ENCODE measurements at places on chromosomes 16 and 17.

GRCh38 chr17:55540414-55541091 is 29.3 kb upstream of the SMIM36 start:
- DNase-seq: no peak

DNA sequence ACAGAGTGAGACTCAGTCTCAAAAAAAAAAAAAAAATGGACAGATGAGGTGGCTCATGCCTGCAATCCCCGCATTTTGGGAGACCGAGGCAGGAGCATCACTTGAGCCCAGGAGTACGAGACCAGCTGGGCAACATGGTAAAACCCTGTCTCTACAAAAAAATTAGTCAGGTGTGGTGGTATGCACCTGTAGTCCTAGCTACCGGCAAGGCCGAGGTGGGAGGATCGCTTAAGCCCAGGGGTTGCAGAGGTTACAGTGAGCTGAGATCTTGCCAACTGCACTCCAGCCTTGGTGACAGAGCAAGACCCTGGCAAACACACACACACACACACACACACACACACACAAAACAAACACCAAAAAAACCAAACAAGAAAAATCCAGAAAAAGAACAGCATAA is 7.7 kb upstream of the ENGASE start:
- no peak for DNase-seq

DNA sequence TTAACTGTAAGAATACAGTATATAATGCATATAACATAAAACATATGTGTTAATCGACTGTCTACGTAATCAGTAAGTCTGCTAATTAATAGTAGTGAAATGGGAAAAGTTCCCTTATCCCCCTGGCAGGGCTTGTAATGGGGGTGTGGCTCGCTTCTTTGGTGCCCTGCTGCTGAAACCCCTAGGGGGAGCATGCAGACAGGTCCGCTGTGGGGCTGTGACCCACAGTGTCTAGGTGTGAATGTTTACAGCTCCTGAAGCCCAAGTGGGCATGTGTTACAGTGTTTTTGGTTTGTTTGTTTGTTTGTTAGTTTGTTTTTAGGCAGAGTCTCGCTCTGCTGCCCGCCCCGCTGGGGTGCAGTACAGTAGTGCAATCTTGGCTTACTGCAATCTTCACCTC is 495.7 kb downstream of the SHISA9 start:
- no peak for DNase-seq

DNA sequence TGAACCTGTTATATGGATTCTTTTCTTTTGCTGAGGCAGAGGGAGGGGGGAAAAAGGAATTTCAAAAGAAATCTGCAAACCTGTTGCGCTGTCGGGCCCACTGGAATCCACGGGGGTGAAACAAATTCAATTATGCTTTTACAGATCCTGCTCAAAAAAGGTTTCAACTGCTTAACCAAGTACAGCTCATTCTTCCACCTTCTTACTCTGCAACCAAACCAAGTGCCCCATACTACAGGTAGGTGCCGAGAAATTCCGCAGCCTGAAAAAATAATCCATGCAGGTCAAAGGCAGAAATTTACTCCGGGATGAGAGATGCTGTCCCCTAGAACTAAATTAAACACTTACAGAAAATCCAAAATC is 416 bp downstream of the RNF43 start:
- DNase-seq: no peak

DNA sequence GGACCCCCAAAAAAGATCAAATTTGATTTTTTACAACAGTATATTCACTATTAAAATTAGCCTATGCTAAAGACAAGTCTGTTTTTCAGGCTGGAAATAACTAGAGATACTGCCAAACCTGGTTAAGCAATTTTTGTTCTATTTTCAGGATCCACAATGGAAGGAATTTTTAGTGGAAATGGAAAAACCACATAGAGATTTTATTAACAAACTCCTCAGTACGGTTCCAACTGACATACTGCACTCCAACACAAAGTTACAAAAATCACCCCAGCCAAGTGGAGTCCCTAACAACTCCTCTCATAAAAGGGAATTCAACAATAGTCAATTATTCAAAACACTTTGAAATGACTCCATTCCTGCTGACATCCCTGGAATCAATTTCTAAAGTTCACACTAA is 101.6 kb upstream of the TOB1 start:
- DNase-seq: no peak

DNA sequence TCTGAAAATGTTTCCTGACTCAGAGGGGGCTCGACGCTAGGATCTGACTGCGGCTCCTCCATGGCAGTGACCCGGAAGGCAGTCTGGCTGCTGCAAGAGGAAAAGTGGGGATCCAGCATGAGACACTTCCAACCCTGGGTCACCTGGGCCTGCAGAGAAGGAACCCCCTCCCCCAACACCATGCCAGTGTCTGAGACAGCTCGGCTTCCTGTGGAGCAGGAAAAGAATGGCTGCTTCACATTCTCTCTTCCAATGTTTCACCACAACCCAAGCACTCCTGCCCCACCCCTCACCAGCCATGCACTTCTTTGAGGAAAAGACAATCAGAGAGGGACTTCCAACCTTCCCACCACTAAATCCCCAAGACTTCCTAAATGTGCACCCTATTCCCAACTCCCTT is 10.8 kb downstream of the TP53 start:
- no peak for DNase-seq
